ENCODE measurements at places on chromosomes 6 and 20.

GRCh38 chr20:8454137-8454712 lies 322.2 kb downstream of the PLCB1 start:
- DNase-seq: no peak

- DNase-seq: no peak
Measured at GRCh38 chr6:149905371-149905910, 7.5 kb upstream of the RAET1E start.

- DNase-seq: no peak
Measured at GRCh38 chr6:40336296-40336695, 250.9 kb downstream of the LRFN2 start.

GRCh38 chr6:84583784-84584183 lies 180.6 kb downstream of the TBX18 start:
- DNase-seq: no peak

DNA sequence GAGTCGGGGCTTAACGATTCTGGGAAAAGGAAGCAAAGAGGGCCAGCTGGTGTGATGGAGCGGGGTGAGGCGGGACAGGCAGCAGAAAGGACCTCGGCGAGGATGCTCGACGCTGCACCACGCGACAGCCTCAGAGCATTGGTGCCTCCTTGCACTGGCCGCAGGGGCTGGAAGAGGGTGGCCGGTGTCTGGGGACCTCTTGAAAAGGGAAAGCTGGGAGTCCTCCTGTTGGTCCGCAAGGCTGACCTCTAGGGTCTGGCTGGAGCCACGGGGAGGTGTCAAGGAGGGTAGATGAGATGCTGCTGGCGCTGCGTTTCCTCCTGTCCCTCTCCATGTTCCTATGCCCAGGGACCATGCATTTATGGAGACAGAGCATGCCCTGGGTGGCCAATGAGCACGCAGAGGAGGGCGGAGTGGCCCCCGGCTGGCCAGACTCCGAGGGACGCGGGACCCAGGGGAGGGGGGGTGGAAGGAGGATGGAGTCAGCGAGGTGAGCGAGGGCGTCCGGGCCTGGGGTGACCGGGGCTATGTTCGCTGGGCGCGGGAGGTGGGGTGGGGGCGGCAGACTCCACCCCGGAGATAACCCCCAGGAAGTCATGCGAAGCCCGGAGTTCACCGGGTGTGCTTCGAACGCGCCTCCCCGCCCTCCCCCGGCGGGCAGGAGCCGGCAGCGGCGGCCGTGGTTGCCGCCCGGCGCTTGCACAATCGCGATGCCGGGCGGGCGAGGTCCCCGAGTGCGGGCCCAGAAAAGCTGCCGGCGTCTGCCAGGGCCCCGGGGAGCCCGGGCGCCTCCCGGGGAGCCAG lies at the start of gene CYP24A1:
Gene CYP24A1 (minus strand): TSS at position 334 of the 804 bp plus-strand sequence. CDS start 407 bp downstream, outside the sequence.
- no peak for DNase-seq

- no peak for DNase-seq
Measured at GRCh38 chr6:37188962-37189510, 19.1 kb downstream of the PIM1 start.

- DNase-seq: no peak
Measured at GRCh38 chr20:51526106-51526470, 16.4 kb downstream of the NFATC2 start.

GRCh38 chr6:136123468-136123867 lies 126.6 kb downstream of the MTFR2 start:
- no peak for DNase-seq

GRCh38 chr6:162974685-162975084 lies 246.9 kb downstream of the PACRG start:
- no peak for DNase-seq

DNA sequence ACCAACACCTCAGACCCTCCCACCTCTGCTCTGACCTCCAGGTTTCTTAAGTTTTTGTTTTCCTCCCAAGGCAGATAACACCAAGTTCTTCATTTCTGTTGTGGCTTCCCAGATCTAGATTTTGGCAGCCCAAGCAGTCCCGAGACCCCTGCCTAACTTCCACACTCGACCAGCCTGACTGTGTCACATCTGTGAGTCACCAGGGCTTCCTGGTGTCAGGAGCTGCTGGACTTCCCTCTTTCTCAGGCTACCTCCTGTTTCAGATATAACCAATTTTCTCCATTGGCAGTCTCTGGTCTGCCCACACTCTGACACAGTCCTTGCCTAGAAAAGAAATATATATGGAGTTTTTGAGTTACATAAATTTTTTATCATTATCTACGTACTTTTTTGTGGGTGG lies 46.1 kb upstream of the CCN6 start:
- DNase-seq: no peak

DNA sequence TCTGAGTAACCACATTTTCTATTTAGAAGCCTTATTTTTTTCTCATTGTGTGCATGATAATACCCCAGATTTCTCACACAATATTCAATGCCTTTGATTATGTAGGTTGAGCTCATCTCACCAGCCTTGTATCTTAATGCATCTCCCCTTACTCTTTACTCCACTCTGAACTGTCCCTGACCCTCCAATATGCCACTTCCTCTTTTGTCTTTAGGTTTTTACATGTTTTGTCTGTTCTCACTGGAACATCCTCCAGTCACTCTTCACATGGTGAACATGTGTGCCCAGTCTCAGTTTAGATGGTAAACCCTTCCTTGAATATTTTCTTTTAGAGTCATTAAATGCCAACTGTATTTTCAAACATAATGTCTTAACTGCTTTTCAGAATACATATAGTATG lies 392.9 kb upstream of the IMPG1 start:
- DNase-seq: no peak

- no peak for DNase-seq
Measured at GRCh38 chr20:62481425-62482145, 5.8 kb upstream of the GATA5 start.

- DNase-seq: no peak
Measured at GRCh38 chr20:61475729-61476128, 223.7 kb downstream of the CDH4 start.

DNA sequence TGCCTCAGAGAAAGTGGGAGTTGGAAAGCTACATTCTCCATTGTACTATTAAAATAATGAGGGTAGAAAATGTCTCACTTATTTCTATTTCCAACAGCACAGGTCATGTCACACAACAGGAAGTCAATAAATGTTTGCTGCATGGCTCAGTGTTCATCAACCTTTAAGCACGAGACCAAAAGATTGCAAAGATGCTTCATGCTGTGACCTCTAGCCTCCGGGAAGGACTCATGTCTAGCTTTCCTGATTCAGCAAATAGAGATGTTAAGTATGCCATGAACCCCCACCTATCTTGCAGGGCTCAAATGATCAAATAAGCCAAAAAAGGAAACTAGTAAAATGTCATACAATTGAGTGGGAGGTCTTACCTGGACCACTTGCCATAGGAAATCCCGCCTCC lies 57.4 kb downstream of the NCOA6 start:
- no peak for DNase-seq

DNA sequence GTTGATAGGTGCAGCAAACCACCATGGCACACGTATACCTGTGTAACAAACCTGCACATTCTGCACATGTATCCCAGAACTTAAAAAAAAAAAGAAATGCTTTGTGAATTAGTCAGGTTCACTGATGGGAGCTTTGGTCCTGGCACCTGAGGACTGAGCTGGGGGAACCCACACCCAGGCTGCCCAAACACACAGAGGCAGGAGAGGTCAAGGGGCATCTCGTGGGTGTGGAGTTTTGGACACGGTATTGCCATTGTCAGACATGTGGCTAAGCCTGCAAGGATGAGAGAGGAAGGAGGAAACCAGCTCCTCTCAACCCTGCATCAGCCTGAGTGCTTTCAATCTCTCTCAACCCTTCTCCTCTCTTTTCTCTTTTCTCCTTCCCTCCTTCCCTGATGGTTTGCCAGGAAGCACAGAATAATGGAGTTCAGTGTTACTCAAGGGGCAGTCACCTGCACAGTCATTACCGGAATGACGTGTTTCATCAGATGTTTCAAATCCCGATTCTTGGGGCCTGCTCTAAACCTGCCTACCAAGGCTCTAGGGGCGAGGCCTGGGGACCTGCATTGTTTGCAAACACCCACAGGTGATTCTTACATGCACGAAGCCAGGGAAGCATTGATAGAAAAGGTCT lies 89.9 kb upstream of the NEDD9 start:
- DNase-seq: no peak

- DNase-seq: no peak
Measured at GRCh38 chr6:150313781-150314180, 55.0 kb upstream of the IYD start.

- DNase-seq: no peak
Measured at GRCh38 chr6:109008537-109009235, 86.0 kb downstream of the SESN1 start.

- DNase-seq: no peak
Measured at GRCh38 chr20:22866812-22867341, 168.2 kb upstream of the SSTR4 start.

GRCh38 chr20:24702501-24703283 lies 233.3 kb downstream of the SYNDIG1 start:
- DNase-seq: no peak

GRCh38 chr6:39453956-39454524 lies 131.5 kb upstream of the KCNK16 start:
- DNase-seq: no peak

DNA sequence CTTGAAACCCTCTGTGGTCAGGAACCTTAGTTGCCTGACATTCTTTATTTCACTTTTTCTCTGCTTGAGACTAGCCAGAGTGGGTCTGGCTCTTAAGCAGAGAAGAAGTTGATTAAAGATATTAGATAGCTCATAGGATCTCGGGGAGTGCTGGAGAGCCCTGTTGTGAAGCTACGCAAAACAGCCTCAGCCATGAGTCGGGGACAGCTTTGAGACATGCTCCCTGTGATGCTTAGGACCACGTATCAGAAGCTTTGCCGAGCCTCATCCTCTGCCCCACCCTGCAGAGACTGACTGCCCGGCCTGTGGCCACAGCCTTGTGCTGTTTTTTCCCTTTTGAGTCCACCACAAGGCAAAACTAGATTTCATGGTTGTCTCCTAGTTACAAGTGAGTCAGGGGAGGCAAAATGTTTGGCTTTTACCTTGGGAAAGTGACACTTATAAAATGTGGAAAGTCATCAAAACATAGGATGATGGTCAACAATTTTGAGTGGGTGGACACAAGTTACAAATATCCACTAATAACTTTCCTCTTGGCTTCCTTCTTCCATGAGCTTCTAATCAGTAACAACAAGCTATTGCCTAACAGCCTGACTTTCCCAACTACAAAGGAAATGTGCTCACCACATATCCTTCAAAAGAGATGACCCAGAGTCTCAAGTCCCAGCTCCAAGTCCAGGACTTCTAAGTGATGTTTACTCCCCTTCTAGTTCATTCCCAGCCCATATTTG lies 108.4 kb downstream of the JAG1 start:
- DNase-seq: no peak

DNA sequence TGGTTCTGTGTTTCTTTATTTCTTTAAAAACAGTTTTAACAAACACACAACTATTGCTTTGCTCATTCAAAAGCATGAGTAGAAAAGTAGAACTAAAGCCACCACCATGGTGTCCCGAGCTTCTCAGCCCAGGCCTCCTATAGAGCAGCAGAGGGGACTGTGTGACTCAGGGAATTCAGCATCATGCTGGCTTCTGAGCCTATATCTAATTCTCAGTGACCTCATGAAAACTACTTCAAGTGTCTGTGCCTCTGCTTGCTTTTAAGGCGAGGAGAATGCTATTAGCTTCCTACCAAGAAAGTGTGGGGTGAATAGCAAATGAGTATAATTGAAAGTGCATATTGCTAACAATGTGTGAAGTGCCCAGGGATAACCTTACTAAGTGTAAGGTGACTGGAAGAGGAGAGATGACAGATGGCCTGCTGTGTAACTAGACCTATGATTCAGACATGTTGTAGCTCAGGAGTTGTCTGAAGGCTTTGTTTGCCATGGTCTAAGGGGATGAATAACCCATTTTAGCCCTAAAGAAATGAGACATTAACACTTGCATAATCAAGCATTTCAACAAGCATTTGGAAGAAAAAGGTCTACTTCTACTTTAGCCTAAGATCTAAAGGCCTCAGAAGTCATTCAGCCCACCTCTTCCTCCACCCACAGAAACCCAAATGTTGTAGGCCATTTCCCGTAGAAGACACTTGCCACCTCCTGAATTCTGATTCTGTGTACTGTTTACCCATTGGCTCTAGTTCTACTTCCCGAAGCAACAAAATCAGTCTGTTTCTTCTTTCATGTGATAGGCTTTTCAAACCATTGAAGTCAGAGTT lies 121.5 kb upstream of the ARG1 start:
- no peak for DNase-seq

GRCh38 chr6:106509420-106510089 lies 119.7 kb downstream of the RTN4IP1 start:
- no peak for DNase-seq

All from stimulated activated CD8-positive, alpha-beta memory T cell treated with anti-CD3 and anti-CD28 coated beads, Interleukin-2, amount 100 ng/mL, for 1 hour (primary cell).